Activated CD8-positive, alpha-beta memory T cell treated with anti-CD3 and anti-CD28 coated beads, Interleukin-2, amount 50 U/mL, for 48 hours (primary cell): ENCODE measurements at places on chromosomes 12 and 14.
A peak's percentile ranks its signal among the peaks of the same experiment; 100 is the strongest.

- no peak for DNase-seq
Measured at GRCh38 chr12:48601013-48601756, 31.3 kb upstream of the LALBA start.

DNA sequence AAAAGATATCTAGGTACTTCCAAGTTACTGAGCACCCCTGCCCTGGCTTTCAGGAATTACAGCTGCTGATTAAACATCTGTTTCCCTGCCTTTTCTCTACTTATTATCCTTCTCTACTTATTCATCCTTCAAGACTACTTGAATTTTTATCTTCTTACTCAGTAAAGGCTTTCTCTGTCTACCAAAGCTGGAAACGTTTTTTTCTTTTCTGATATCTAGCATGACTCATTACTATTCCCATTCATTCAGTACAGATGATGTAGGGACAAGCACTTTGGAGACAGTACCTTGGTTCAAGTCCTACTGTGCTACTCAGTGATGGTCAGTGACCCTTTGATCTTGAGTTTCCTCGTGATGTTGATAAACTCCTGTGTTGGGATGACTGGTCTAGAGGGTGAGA is 848.7 kb downstream of the NRXN3 start:
- DNase-seq = no peak

DNA sequence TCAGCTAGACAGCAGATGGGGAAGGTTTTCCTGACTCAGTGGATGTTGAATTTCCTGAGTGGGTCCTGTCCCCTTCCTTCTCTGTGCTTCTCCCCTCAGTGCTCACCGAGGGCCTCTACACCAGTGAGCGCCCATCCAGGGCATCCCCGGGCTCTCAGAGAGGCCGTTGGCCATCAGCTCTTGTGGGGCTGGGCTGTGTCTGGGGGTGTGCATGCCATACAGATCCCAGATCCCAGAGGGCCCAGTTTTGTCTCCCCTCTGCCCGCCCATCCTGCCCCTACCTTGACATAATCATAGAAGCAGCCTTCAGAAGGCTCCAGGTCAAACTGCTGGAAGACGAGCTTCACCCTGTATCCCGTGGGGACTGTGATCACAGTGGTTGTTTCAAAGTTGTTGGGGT is 1.1 kb downstream of the C1R start:
- no peak for DNase-seq

DNA sequence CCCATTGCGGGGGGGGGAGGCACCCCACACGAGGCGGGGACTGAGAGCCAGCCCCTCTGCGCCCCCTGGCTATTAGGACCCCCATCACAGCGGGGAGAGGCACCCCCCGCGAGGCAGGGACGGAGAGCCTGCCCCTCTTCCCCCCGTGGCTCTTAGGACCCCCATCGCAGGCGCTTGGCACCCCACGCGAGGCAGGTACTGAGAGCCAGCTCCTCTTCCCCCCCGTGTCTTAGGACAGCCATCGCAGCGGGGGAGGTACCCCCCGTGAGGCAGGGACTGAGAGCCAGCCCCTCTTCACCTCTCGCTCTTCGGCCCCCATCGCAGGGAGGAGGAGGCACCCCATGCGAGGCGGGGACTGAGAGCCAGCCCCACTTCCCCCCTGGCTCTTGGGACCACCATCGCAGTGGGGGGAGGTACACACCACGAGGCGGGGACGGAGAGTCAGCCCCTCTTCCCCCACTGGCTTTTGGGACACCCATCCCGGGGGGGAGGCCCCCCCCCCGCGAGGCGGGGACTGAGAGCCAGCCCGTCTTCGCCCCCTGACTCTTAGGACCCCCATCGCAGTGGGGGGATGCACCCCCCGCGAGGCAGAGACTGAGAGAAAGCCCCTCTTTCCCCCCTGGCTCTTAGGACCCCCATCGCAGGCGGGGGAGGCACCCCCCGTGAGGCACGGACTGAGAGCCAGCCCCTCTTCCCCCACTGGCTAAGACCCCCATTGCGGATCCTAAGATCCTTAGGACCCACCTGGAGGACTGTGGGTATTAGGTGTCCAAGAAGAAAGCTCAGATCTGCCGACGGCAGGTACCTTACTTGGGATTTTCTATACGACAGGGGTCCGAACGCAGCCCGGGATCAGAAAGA is 198.6 kb upstream of the PZP start:
- DNase-seq = no peak

- DNase-seq = no peak
Measured at GRCh38 chr12:4424422-4424821, 21.2 kb downstream of the FGF6 start.

DNA sequence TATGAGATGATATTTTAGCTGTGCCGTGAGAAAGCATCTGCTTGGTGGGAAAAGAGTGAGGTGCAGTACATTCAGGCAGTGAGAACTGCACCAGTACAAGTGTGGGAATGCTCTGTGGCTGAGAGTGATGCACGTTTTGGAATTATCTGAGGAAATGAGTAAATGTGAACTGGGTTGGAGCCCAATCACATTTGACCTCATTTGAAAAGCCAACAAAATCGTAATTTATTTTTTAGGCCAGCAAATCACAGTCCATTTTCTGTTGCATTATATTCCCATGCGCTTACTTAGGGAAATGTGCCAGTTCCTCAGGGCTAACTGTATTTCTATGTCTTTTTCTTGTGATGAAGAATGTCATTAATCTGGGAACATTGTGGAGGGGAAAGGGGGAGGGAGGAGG is 77.3 kb downstream of the SNAPC1 start:
- DNase-seq = no peak

DNA sequence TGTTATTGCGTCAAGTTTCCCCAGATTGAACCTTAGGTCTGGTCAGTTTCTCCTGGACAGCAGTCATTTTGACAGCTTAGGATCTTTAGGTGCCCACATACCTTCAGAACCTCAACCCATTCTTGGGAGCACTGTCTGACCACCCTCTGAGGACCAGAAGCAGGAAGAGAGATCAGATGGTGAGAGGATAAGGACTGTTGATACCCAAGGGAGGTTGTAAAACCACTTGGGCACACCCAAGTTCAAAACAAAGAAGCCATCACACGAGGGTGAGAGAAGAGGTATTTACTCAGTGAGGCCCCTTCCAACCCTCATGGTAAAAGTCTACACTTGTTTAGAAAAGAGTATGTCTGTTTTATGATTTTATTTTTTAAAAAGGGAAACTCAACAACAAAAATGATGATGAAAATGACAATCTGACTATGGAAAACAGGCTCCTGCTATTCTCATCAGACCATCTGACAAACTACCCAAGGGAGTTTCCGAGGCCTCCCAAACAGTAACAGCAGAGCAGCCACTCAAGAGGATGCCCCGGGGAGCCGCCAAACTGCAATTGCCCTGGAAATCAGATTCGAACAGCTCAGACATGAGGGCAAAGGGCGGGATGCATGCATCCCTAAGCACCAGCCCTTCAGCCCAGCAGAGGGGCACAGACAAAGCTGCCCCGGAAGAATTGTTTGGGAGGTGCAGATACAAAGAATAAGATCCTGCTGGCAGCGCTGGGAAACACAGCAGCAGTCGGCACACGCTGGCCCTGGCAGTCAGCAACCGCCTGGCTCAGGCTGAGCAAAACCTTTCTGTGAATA is 162.6 kb upstream of the PLEKHG7 start:
- DNase-seq = no peak

DNA sequence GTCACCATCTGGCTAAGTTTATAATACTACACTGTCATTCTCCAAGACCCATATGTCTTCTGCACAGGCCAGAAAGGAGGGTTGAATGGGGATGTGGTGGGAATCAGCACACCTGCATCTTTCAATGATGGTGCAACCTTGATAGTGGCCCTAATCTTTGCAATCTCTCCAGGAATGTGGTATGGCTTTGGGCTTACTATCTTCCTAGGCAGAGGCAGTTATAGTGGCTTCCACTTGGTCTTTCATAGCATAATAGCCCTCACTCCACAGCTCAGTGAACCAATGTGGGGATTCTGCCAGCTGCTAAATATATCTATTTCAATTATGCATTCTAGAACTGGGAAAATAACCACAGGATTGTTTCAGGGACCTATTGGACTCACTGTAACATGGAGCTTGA is 61.8 kb upstream of the ATP2B1 start:
- DNase-seq = no peak

GRCh38 chr14:72844524-72844923 is 49.4 kb downstream of the DPF3 start:
- DNase-seq = no peak

GRCh38 chr14:50015716-50016115 is 100.7 kb downstream of the VCPKMT start:
- DNase-seq = no peak

- DNase-seq = no peak
Measured at GRCh38 chr12:79098530-79098929, 234.0 kb downstream of the SYT1 start.

DNA sequence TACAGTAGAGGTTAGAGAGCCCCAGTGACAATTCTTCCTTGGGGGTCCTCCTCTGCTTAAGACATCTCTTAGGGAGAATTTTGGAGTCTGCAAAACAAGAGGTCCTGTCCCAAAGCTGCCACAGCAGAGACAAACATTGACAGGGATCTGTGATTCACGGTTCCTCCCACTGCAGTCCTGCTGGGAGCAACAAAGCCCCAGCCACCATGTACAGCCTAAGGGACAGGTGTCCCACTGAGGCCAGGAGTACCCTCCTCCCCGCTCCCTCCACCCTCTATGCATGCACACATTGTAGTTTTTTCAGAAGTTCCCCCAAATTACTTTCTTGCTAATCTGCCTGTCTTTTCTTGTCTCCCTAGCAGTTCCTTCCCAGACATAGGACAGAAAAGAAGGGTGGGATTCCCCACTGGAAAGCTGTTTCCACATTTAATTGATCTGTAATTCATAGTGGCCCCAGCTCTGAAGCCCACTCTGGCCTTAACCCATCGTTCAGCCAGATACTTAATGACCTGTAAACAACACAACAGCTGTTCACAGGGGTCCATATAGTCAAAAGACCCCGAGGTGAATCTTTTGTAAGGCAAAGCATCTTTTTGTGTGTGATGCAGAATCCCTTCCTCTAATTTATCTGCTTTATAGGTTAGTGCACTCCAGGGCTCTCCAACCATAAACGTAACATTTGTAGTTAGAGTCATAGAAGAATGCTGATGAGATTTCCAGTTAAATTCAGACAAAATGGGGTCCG is 13.9 kb upstream of the PRICKLE1 start:
- DNase-seq = no peak

GRCh38 chr14:36580856-36581831 is 1.3 kb downstream of the NKX2-8 start:
- peak; percentile 54 for DNase-seq

GRCh38 chr12:13390381-13390861 is 193.9 kb downstream of the EMP1 start:
- no peak for DNase-seq

GRCh38 chr12:49959685-49960473 is 1.8 kb upstream of the AQP5 start:
- no peak for DNase-seq

DNA sequence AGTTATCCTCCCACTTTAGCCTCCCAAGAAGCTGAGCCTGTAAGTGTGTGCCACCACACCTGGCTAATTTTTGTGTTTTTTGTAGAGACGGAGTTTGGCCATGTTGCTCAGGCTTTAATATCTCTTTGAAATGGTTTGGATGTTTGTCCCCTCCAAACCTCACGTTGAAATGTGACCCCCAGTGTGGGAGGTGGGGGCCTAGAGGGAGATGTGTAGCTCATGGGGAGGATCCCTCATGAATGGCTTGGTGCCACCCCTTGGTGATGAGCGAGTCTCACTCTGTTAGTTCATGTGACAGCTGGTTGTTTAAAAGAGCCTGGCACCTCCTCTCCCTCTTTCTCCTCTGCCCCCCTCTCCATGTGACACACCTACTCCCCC is 23.6 kb upstream of the TTC7B start:
- DNase-seq = no peak
